ENCODE measurements at places on chromosomes 1 and 21.

GRCh38 chr1:105101261-105101660 is 1351.6 kb downstream of the AMY1C start:
- no peak for DNase-seq

GRCh38 chr1:66359269-66359668 is 174.7 kb upstream of the SGIP1 start:
- DNase-seq, result no peak

- no peak for DNase-seq
Measured at GRCh38 chr1:108000620-108001111, 35.7 kb upstream of the VAV3 start.

DNA sequence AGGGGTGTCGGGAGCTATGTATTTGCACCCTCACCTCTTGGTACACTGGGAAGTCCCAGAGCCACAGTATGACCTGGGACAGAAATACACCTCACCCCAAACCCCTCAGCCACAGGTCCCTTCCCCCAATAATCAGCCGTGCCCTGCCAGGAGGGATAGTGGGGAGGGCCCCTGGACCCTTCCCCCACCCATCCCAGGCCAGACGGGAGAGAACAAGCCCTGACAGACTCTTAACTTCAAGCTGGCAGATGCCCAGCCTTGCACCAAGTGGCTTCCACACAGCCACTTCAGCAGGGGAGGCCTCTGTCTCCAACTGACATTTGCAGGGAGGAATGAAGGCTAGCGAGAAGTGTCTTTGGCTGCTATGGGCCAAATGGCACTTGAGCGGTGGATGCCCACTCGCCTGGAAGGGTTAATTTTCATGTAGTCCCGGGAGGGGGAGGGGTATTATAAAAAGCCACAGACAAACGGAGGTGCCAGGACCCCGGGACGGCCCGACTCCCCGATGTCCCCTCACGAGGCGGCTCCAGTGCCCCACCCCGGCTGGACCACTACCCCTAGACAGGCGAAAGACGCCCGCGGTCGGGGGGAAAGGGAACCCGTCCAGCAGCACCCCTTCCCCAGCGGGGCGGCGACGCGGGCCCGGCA is 495 bp downstream of the SYNC start:
- DNase-seq, result no peak

DNA sequence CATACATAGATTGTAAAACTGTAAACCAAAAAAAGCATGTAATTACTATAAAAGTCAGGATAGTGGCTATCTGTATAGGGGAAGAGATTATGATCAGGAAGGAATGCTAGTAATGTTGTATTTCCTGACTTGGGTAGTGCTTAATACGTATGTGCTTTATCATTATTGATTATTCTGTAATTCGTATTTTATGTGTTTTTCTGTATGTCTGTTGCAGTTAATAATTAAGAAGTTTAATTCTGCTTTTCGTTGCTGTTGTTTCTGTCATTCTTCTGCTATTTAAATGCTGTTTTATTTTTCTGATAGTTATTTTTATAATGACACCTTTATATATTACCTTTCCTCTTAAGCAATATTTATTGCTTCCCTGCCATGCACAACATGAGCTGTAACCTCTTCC is 29.3 kb upstream of the TRIM33 start:
- no peak for DNase-seq

GRCh38 chr1:63807046-63807445 is 33.2 kb downstream of the ROR1 start:
- no peak for DNase-seq

DNA sequence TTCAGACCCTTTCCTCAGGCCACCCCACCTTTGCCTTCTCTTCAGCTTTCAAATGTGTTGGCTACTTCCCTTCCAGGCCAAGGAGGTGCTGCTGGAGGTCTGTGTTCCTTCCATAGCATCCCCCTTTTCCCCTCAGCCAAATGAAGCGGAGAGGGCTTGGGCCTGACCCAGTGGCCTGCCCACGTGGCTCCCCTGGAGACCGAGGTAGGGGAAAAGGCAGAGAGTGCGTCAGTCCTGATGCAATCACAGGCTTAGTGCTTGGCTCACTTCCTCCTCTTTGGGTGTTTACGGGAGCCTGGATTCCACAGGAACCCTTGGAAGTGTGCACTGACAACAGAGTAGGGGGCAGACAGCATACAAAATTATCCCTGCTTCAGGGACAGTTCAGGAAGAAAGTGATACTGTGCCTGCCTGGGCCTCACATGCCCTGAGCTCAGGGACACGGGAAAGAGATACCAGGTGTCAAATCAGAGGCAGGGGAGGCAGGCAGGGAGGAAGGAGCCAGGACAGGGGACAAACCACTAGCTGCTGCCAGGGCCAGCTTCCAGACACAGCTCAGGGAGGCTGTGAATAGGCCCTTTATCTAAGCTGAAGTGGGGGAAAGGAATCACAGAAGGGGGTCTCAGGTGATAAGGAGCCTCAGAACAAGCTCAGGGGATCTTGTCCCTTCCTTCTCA is 16.6 kb upstream of the PTP4A2 start:
- no peak for DNase-seq

- no peak for DNase-seq
Measured at GRCh38 chr1:162388615-162389014, 7.1 kb downstream of the C1orf226 start.

GRCh38 chr1:64915381-64916274 is 50.7 kb downstream of the JAK1 start:
- DNase-seq, result no peak

- DNase-seq, result no peak
Measured at GRCh38 chr1:199204231-199204630, 565.4 kb downstream of the PTPRC start.

Measured in stimulated activated CD8-positive, alpha-beta memory T cell treated with anti-CD3 and anti-CD28 coated beads, Interleukin-7, amount 100 ng/mL, for 48 hours (primary cell).